ENCODE measurements at places on chromosomes 11 and 22.

- peak; percentile 77 for DNase-seq
These were observed 155.1 kb upstream of the SOX6 start for GRCh38 chr11:16511116-16512114.

DNA sequence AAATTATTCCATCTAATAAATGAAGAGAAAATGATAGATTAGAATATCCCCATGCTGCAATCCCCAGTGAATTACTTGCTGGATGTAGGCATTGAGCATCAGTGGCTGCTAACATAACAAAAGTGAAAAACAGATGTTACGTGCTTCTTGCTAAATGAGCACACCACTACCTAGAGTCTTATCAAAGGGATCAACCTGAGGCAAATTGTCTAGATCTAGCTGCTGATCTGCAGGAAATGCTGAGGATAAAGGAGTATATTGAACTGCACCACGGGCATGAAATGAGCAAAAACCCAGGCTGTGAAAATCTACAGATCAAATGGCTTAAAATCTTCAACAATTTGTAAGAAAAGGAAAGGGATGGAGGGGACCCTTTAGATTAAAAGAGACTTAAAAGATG is 45.3 kb upstream of the SCUBE2 start:
- DNase-seq, result no peak

DNA sequence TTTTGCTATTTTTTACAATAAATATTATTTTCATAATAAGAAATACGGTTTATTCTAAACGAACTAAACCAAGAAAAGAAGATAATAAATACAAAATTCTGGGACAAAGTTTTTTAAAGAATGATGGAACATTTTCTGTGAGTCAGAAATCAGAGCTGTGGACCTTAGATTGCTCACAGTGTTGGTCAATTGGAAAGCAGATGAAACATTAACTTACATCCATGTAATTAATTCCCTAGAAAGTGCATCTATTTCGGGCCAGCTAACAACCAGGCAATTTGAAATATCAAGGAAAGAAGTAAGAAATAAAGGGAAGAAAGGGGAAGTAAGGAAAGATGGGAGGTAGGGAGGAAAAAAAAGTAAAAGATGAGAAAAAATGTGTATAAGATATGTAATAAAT is 1569.8 kb upstream of the TENM4 start:
- DNase-seq, result no peak

DNA sequence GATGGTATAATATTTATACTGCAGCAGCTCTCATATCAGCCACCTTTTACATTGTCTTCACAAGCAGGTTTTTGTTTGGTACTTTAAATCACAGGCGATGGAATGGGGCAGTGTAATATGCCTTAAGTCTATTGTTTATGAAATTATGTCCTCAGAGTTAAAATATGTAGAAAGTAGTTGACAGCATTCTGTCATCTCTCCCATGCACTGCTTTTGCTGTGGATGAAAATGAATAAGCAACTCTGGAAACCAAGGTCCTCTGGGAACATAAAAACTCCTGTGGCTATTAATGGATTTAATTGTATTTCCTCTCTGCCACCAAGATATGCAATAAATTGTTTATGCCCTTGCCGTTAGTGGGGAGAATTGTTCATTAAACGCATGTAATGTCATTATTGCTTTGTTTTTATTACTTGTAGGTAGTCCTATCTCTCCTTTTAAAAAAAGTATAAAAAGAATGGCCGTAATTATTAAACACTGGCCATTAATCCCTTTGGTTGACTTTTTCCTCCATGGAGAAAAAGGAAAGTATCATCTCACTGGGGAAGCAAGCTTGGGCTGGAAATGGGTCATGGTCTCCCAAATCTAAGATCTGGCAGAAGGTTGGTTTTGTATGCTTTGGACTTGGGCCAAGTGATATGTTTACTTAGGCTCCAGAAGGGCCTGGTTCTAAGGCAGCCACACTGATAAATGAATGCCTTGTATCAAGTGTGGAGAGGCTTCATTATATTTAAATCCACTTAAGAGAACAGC is 13.1 kb downstream of the PACS1 start:
- no peak for DNase-seq

DNA sequence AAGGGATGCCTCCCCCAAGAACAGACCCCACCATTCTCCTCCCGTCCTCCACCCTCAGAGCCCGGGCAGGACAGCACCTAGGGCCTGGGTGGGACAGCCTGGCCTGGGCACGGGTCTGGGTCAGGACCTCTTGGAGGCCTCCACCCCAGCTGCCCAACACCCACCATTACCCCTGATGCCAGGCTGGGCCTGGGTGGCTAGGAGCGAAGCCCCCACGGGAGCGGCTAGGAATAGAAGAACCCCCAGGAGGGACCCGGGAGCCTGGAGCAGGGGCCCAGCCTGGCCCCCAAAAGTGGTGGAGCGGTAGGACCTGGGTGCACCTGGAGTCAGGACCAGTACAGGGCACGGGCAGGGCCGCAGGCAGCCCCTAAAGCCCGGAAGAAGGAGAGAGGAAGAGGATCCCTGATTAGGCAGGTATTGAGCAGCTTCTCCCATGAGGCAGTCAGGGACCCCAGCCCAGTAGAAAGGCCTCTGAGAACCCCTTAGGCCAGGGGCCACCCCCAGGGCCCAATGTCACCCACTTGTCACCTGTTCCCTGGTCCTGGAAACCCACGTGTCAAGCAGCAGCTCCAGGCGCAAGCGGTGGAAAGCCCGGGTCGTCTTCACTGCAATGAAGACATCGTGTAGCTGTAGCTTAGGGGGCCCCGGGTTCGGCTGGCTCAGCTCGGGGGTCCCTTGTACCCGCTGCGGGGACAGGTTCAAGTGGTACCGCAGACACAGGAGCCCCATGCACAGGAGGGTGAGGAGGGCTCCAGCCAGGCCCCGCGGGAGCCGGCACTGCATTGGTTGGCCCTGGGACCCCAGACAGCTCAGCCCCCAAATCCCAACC is 575 bp downstream of the MFNG start:
- no peak for DNase-seq

- DNase-seq, result no peak
These were observed 396 bp downstream of the TEF start for GRCh38 chr22:41382098-41382578.

- DNase-seq, result no peak
These were observed 407.4 kb upstream of the SYN3 start for GRCh38 chr22:33465554-33465953.

DNA sequence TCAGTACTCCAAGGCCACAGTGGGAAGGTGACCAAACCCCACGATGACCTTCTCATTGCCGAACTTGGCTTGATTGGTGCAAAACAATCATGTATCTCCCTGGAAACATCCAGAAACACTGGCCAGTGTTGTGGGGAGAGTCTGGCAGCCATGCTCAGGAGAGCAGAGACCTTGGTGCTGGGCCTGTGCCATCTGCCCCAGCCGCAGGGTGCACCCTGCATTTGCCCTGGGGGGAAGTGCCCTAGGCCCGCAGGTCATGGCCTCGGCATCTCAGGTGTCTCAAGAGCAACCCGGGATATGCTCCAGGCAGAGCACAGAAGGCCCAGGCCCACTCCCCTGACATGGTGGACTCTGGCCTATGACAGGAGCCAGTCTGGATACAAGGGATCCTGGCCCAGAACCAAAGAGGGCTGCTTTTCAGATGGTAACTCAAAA is 23.7 kb downstream of the ARVCF start:
- DNase-seq, result no peak

DNA sequence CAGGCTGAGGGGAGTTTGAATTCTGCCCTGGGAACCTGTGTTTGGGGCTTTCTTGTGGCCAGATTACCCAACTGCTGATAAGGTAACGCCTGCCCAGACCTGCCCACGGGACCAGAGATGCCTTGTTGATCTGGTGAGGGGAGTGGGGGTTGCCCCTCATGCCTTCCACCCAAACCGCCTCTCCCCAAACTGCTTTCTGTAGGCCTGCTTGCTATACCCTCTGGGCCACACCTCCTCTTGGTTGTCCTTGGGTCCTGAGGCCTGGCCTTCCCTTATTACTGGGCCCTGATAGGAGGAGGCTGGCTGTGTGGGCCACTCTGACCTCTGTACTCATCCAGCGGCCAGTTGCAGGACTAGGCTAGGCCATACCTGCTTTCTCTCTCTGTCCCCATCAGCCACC is 3.4 kb downstream of the P2RY2 start:
- DNase-seq, result no peak

DNA sequence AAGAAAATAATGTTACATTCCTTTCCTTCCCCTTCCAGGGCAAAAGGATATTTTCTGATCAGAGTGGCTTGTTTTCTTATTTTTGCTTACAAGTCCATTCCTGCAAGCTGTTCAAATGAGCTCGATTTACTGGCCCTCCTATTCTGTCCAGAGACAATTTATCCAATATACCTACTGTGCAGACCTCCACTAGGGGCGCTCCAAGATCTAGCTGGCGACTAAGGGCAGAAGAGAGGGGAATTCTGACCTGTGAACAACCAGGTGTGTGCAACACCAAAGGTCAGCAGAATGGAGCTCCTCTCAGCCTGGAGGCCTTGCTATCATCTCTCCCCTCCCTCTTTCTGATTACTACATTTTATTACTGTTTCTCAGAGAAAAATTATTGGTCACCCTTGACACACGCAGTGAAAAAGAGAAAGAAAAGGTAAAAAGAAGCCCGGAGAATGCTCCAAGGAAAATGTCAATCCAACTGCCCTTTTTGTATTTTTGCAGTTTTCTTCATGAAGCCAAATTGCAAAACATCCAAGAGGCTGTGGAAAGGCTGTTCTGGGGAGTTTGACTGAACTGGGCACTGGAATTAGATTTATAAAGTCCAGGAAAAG is 3.2 kb downstream of the SEZ6L start:
- peak; percentile 2 for DNase-seq

All from astrocyte of the spinal cord (primary cell).